Ureter (tissue), 1 donor: ENCODE measurements at places on chromosomes 11 and 22. TPM values are rescaled to one million over a fixed set of nuclear protein-coding genes. Genes with fewer than 3 reads are reported as not detected.

DNA sequence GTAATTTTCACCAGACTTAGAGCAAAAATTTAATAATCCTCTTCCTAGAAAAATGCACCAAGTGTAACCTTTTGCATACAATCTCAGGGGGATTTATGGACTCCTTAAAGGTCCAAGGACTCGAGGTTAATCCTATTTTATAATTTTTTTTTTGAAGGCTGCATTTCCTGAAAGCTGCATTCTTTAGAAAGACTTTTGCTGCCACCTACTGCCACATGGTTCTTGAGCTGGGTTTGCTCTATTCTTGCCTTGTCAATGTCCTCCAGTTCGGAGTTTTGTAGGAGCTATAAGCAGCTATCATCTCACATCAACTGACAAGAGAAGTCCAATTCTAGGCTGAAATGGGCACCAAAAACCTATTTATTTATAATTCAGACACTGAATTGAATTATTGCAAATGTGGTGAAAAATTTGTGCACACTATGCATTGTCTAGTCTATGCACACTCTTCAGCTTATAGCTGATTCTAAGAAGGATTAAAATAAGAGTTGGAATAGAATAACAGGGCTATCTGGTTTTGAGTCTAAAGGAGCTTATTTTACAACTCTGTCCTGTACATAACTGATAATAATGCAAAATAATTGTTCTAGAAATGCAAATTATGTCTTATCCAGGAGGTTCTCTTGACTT, 31.3 kb downstream of the TRAF6 start:
- no peak for DNase-seq

DNA sequence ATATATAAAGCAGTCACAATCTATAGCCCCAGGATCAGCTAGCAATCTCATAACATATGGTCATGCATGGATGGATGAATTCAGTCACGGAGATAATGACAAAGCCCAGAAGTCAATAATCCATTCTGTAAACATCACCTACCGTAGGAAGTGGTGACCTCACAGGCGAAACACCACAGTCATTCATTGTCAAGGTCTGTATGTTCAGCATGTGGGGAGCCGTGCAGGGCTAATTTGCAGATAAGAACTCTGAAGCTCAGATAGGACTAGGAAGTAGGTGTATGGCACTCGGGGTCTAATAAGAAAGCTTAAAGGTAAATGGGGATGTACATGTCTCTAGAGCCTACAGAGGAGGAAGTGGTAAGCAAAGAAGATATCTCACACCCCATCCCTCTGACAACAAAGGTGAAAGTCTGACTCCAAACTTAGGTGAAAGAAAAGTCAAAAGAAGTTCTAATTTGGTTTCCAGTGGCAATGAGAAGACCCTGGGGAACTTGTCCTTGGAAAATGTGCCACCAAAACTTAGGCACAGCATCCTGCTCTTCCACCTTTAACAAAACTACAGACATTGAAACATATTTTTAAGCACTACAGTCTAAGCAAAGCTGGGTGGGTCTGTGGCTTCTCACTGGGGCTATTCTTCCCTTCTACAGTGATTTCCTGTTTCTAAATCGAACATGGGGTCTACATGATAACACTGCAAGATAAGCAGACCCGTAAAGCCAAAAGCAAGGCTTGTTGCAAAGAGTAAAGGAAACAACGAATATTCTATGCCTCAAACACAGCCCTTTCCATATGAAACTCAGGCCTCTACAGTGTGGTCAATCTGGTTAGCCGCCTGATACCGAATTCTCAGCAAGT, 5.2 kb downstream of the CRTAM start:
- no peak for DNase-seq

The OR8D1 gene
- not detected for total RNA-seq

- DNase-seq, result no peak
These were observed 40.1 kb upstream of the TIMP3 start for GRCh38 chr22:32761251-32761903.

DNA sequence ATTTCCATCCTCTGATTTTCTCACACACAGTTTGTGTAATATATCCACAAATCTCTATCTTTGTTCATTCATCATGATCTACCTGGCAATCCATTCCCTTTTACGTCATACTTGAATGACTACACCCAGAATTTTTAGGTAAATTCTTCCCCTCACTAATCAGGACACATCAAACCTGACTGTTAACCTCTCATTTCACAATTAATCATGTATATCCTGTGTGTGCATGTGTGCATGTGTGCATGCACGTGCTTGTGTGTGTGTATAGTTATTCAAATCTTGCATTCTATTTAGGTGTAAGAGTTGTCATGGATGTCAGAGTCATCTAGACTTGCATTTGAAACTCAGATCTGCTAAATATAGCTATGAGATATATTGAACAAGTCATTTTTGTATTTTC, 130.4 kb downstream of the KIF18A start:
- no peak for DNase-seq

DNA sequence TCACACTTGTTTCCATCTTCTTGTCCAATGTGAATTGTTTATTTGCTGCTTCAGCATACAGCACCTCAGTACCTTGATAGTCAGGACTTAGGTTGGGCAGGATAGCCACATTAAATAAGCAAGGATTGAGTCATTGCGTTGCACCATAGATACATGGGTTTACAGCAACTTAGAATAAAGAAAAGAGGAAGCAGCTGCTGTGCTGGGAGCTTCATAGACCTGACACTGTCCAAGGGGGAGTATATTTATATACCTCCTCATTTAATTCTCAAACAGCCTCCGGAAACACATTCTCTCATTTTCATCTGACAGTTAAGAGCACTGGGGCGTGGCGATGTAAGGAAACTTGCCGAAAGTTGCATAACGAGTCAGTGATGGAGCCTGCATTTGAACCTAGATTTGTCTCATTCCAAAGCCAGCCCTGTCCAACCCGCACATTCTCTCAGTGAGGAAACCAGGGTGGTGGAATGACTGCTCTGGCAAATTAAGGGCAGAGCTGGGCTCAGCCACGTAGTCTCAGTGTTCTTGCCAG, 42.2 kb downstream of the UBASH3B start:
- DNase-seq, result no peak

- no peak for DNase-seq
These were observed 530.7 kb upstream of the CHORDC1 start for GRCh38 chr11:90753546-90753945.
